Lung microvascular endothelial cell (primary cell): ENCODE measurements at places on chromosomes 12 and 14.
A peak's percentile ranks its signal among the peaks of the same experiment; 100 is the strongest.

- no peak for DNase-seq
These were observed 176.8 kb upstream of the FOXG1 start for GRCh38 chr14:28589792-28590191.

- no peak for DNase-seq
These were observed 16.1 kb upstream of the PLA2G1B start for GRCh38 chr12:120343692-120344091.

DNA sequence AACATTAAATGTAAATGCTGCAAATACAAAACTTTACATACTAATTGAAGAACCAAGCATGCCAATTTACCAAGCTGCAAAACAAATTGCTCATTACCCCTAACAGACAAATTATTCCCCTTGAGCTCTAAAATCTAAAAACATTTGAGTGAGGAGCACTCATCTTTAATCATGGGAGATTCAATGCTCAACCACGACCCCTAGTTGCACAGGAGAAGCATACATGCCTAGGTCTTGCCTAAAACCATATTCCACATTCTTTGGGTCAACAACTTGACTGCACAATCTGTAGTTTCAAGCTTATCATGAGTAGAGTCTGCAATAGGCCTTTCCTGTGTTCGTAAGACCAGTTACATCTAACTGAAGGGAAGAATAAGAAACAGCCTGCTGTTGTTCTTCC, 69.7 kb downstream of the MGAT4C start:
- DNase-seq: no peak

GRCh38 chr12:108106599-108106998, 22.5 kb upstream of the WSCD2 start:
- no peak for DNase-seq

DNA sequence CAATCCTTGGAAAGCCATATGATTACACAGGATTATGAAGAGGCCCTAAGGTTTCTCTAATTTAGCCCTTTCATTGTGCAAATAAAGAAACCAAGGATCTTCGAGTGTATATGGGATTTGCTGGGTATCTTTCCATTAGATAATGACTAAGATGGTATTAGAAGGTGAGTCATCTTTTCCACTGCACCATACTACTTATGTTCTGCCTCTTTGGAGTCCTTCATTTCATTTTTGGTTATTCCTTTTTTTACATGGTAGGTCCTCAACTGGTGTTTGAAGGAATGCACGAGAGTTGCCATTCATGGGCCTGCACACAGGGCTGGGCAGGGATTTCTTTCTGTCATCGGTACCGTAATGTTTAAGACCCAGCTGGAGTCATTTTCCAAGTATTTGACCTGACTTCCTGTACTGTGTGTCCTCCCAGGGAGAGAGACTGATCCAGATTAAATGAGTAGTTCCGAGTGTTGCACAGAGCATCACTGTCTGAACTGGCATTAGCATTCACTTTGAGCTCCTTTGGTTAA, 85.7 kb downstream of the BORCS5 start:
- DNase-seq: peak; percentile 83

DNA sequence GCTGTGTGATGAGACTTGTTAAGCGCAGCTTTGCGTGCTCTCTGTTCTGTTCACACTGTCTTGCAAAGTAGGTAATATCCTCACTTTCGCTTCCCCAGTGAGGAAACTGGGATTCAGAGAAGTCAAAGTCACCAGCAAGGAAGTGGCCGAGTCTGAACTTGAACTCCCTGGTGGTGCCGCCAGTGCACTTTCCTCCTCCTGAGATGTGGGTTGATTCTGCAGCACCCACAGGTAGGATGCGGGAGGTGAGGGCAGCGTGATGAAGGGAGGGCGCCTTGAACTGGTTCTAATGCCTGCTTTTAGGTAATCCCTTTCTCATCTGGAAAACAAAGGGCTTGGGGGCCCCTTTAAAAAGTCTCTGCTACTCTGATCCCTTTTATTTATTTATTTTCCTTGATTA, 54.9 kb upstream of the IGF1 start:
- no peak for DNase-seq

DNA sequence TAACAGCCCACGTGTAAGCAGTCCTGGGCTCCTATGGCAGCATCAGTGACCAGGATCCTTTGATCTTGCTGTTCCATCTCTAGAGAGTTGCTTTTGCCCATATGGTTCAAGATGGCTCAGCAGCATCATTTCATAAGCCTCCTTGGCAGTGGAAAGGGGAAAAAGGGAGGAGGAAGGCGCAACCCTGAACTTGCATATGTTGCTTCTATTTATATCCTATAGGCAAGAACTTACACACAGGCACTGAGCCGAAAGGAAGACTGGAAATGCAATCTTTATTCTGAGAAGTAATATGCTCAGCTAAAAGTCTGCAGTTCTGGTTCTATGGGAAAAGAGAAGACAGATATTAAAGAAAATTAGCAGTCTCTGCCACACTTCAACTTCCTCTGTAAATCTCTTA, 167.7 kb upstream of the PLXNC1 start:
- DNase-seq: no peak

DNA sequence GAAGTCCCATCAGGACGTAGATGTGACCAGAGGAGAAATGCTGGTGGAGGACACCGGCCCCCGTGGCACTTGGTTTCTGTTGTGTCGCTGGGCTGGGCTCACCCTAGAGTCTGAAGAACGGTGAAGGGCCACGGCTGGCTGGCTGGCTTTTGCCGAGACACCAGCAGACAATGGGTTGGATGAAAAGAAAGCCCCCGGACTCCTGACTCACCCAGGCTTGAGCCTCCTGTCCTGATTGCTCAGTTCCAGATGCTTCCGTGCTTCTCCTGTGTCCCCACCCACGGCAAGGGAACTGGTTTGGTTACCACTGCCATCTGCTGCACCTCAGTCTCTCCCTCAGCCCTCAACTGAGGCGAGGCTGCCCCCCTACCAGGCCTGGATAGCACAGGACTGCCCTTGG, 10.4 kb upstream of the ENDOU start:
- peak; percentile 37 for DNase-seq

DNA sequence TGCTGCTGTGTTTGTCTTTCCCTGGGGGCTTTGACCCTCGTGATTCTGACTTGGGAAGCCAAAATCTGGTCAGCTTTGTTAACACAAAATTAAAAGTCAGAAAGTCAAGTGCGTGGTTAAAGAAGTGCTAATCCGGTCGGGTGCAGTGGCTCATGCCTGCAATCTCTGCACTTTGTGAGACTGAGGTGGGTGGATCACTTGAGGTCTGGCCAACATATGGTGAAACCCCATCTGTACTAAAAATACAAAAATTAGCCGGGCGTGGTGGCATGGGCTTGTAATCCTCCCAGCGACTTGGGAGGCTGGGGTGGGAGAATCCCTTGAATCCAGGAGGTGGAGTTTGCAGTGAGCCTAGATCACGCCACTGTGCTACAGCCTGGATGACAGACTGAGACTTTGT, 844.6 kb downstream of the VRK1 start:
- no peak for DNase-seq

- no peak for DNase-seq
These were observed 28.4 kb downstream of the AREL1 start for GRCh38 chr14:74684434-74684833.

GRCh38 chr14:65915125-65915524, 502.6 kb downstream of the FUT8 start:
- DNase-seq: no peak

DNA sequence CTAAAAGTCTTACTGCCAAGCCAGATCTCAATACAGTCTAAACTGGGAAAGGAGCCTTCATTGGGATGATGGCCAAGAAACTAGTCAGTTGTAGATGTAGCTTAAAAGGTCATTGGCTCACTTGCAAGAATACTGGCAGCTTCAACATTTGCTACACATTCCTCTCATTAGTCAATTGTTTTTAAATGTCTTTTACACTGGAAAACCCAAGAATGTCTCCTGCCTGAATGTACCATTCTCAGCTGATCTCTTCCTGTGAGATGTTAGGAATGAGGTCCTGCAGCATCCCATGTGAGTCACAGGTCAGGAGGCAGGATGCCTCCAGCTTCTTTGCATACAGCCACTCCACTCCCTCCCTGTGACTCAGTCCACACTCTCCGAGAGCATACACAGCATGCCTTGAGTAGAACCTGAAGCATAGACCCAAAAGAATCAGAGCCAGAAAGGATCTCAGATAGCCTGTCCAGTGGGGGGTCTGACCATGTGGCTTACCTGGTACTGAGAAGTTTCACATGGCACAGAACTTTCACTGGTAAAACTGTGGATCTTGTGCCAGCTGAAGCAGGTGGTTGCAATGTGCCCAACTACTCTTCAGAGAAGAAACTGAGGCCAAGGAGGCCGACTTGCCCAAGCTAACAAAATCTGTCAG, 56.0 kb upstream of the HECTD1 start:
- DNase-seq: peak; percentile 23

- DNase-seq: no peak
These were observed 67.8 kb downstream of the NTF3 start for GRCh38 chr12:5499566-5500330.

- no peak for DNase-seq
These were observed 37.5 kb downstream of the LRIG3 start for GRCh38 chr12:58882826-58883225.

GRCh38 chr12:109583733-109584132, 10.1 kb downstream of the MVK start:
- no peak for DNase-seq

- DNase-seq: peak; percentile 91
These were observed 8.1 kb downstream of the LGALS3 start for GRCh38 chr14:55136885-55137786.

GRCh38 chr14:81829447-81829846, 295.8 kb upstream of the SEL1L start:
- DNase-seq: no peak

GRCh38 chr14:102578821-102579220, 13.6 kb upstream of the RCOR1 start:
- no peak for DNase-seq
